Transverse colon (tissue), 4 donors: ENCODE measurements at places on chromosomes 4 and X. TPM values are rescaled to one million over a fixed set of nuclear protein-coding genes. Genes with fewer than 3 reads are reported as not detected.

Gene BDH2
- total RNA-seq, result 13.8 TPM

Gene FGF16
- total RNA-seq, result not detected

Gene GPM6B
- 7.6 TPM for total RNA-seq

Gene PPP4R3C
- total RNA-seq, result not detected

Gene MAML3
- total RNA-seq, result 18.0 TPM

DNA sequence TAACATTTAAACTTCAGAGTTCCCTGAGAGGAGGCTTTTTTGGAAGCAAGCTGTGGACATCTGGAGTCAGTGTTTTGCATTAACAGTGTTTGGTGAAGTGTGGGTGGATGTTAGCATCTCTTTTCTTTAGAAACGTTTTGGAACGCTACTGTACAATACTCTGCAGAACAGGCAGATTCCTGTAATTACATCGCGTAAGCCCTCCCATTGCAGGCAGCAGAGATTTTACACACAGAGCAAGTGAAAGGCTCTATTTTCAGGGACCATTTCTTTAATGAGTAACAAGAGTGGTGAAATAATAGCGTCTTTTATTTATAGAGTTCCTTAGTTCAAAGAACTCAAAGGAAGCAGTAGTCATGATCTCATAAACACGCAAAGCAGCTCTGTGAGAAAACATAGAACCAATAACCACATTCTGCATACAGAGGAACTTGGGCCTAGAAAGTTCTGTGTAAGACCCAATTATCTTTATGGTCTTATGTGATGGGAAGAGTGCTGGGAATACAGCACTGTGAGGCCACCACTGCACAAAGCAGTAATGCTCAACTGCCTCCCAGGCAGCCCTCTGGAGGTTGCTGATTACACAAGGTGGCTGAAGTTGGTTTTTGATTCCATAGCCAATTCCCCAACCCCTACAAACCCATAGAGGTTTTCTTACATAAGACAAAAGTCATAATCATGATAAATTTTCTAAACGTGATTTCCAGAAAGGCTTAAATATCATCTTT is 298.7 kb upstream of the EPHA5 start:
- no peak overlapping the region for H3K4me3 ChIP-seq
- H3K27ac ChIP-seq, result no peak overlapping the region
- no peaks in the 10 kb centered on the region for H3K27me3 ChIP-seq

DNA sequence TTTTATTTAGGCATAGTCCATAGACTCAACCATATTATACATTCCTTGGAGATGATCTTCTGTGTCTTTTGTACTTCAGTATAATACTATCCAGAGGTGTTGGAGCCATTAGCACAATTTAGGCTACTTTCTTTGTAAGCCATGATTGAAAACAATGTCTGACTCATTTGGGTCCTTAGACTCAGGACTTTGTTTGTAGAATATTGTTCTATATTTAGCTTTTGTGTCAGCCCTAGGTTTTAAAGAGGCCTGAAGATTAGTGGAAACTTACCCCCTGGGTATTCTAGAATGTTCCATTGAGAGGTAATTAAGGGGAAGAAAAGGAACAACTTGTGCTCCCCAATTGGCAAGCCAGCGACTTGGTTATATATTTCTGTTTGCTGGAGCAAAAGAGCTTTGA is 145.2 kb upstream of the SCML1 start:
- no peak for DNase-seq
- H3K27ac ChIP-seq, result peak overlapping the region; percentile 50
- no peaks in the 10 kb centered on the region for H3K36me3 ChIP-seq
- no peak overlapping the region for H3K4me3 ChIP-seq

- no peaks in the 10 kb centered on the region for H3K27me3 ChIP-seq
- no peaks in the 10 kb centered on the region for H3K4me1 ChIP-seq
- H3K36me3 ChIP-seq, result peaks cover 6% of the 10 kb centered on the region
- H3K27ac ChIP-seq, result no peak overlapping the region
- DNase-seq, result no peak
- H3K4me3 ChIP-seq, result no peak overlapping the region
Measured at GRCh38 chr4:8369426-8370105, 71.0 kb downstream of the ACOX3 start.

GRCh38 chr4:81375745-81376144 is 96.0 kb downstream of the RASGEF1B start:
- H3K36me3 ChIP-seq, result no peaks in the 10 kb centered on the region
- no peak overlapping the region for H3K4me3 ChIP-seq
- DNase-seq, result no peak
- no peak overlapping the region for H3K27ac ChIP-seq
- no peaks in the 10 kb centered on the region for H3K27me3 ChIP-seq
- no peaks in the 10 kb centered on the region for H3K4me1 ChIP-seq

DNA sequence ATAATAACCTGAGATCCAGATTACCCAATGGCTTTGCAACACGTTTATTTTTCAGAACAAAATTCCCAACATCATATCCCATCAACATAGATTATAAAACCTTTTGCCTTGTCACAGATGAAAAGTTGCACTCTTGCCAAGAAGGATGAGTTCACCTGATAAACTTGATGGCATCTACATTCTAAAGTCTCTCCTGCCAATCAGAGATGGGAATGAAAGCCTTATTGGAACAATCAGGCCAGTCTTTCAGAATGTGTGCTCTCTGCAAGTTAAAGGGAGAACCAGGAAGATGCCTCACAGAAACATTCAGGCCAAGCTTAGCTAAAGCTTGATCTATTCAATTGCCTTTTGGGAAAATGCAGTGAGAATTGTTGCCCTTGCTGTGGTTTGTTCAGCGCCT is 1.3 kb downstream of the LPAR4 start:
- H3K27me3 ChIP-seq, result no peaks in the 10 kb centered on the region
- no peak for DNase-seq
- no peak overlapping the region for H3K4me3 ChIP-seq
- no peaks in the 10 kb centered on the region for H3K4me1 ChIP-seq
- no peak overlapping the region for H3K27ac ChIP-seq

- no peaks in the 10 kb centered on the region for H3K4me1 ChIP-seq
- H3K27me3 ChIP-seq, result no peaks in the 10 kb centered on the region
- DNase-seq, result no peak
- H3K4me3 ChIP-seq, result no peak overlapping the region
- no peaks in the 10 kb centered on the region for H3K36me3 ChIP-seq
- H3K27ac ChIP-seq, result no peak overlapping the region
Measured at GRCh38 chrX:145002771-145003170, 244.5 kb upstream of the SPANXN1 start.

DNA sequence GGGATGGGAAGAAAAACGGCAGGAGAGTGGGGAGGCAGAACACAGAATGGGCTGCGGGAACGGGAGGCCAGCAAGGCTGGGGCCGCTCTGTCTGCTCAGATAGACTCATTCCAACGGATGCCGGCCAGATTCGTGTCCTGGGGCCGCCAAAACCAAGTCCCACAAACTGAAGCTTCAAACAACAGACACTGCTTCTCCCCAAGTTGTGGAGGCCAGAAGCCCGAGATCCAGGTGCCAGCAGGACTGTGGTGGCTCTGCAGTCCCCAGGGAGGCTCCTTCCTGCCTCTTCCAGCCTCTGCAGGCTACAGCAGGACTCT is 100.6 kb downstream of the ADRA2C start:
- no peak for DNase-seq
- H3K4me3 ChIP-seq, result no peak overlapping the region
- H3K36me3 ChIP-seq, result no peaks in the 10 kb centered on the region
- peaks cover 51% of the 10 kb centered on the region for H3K27me3 ChIP-seq

GRCh38 chr4:128725405-128726055 is 84.0 kb upstream of the JADE1 start:
- H3K36me3 ChIP-seq, result no peaks in the 10 kb centered on the region
- no peaks in the 10 kb centered on the region for H3K4me1 ChIP-seq
- no peak for DNase-seq
- H3K4me3 ChIP-seq, result no peak overlapping the region
- H3K27ac ChIP-seq, result no peak overlapping the region
- H3K27me3 ChIP-seq, result no peaks in the 10 kb centered on the region

DNA sequence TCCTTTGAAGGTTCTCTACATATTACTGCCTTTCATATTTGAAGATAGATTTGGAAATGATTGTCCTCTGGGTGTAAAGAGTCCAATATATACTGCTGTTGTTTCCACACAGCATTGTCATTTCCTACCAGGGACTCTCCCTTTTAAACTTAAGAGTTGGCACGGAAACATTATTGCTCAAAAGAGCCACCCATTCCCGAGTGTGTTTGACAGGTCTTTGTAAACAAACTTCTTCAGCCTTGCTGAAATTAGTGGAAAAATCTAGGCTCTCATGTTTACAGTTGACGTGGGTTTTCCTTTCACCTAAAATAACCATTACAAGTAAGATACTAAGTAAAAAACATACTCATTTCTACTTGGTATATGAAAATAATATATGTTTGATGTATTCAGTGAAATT is 111.4 kb upstream of the LIMCH1 start:
- H3K27me3 ChIP-seq, result no peaks in the 10 kb centered on the region
- no peaks in the 10 kb centered on the region for H3K36me3 ChIP-seq
- H3K4me1 ChIP-seq, result peaks cover 18% of the 10 kb centered on the region
- no peak for DNase-seq
- H3K4me3 ChIP-seq, result no peak overlapping the region

DNA sequence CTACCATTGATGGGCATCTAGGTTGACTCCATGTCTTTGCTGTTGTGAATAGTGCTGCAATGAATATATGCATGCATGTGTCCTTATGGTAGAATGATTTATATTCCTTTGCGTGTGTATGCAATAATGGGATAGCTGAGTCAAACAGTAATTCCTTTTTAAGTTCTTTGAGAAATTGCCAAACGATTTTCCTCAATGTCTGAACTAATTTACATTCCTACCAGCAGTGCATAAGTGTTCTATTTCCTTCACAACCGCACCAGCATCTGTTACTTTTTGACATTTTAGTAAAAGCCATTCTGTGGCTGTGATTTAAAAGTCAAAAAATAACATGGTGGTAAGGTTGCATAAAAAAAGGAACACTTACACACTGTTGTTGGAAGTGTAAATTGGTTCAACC is 103.1 kb upstream of the FAM47B start:
- no peak overlapping the region for H3K4me3 ChIP-seq
- H3K4me1 ChIP-seq, result no peaks in the 10 kb centered on the region
- no peak for DNase-seq
- H3K27me3 ChIP-seq, result no peaks in the 10 kb centered on the region
- H3K36me3 ChIP-seq, result no peaks in the 10 kb centered on the region
- no peak overlapping the region for H3K27ac ChIP-seq

DNA sequence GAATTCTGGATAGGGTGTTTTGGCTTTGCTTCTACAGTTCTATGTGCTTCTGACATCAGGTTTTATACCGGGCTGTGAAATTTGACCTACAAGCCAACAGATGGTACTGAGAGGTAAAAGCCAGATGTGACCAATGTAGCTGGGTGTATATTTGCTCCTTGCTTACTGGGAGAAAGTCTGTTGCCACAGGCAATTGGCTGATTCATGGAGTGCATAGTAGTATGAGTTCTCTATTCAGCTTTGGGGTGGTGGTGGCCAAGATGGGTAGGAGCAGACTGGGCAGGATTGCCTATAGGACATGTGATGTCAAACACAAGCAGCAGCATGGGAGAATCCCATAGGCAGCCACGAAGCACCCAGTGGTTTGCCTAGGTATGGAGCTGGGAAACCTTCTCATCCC is 1827.0 kb downstream of the C4orf33 start:
- no peak overlapping the region for H3K4me3 ChIP-seq
- H3K4me1 ChIP-seq, result no peaks in the 10 kb centered on the region
- no peaks in the 10 kb centered on the region for H3K27me3 ChIP-seq
- DNase-seq, result no peak

DNA sequence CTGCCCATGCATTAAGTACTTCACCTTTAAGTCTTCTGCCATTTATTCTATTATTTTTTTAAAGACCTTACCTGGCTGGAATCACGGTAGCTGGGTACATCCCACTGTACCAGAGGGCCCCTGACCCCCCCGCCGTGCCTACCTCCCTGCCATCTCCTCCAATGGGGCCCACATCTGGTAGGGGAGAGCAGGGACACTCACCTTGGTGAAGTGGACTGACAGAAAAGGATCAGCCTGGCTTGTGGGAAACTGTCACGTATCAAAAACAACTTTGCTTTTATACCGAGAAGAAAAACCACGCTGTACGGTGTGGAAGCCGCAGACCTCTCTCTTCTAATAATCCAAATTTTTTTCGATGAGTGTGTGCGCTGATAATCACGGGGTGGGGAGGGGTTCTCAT is at the start of gene FOXP3:
FOXP3 (minus strand) TSS at position 251 of the 400 bp plus-strand sequence. CDS start 6,205 bp downstream, outside the sequence.
- H3K4me1 ChIP-seq, result no peaks in the 10 kb centered on the region
- no peak within 1 kb of the TSS for H3K27ac ChIP-seq
- H3K27me3 ChIP-seq, result no peaks in the 10 kb centered on the region
- H3K36me3 ChIP-seq, result no peaks in the 10 kb centered on the region

- no peaks in the 10 kb centered on the region for H3K36me3 ChIP-seq
- no peak overlapping the region for H3K27ac ChIP-seq
- H3K27me3 ChIP-seq, result no peaks in the 10 kb centered on the region
- DNase-seq, result no peak
- no peak overlapping the region for H3K4me3 ChIP-seq
- H3K4me1 ChIP-seq, result no peaks in the 10 kb centered on the region
Measured at GRCh38 chr4:53529025-53529424, 62.3 kb downstream of the LNX1 start.

DNA sequence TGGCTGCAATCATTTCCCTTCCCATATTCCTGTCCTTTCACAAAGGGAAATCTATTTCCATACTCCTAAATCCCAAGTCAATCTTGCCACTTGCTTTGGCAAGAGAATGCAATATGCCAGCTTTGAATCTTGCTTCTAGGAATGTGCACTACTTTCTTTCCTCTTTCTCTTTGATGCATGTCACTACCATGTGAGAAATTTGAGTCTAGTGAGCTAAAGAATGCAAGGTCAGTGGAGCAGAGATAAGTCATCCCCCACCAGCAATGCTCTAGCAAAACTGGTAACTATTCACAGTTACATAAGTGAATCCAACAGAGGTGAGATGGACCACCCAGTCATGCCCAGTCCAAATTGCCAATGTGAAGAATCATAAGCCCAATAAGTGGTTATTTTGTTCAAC is 910.4 kb downstream of the RAB28 start:
- H3K27ac ChIP-seq, result no peak overlapping the region
- DNase-seq, result no peak
- no peaks in the 10 kb centered on the region for H3K27me3 ChIP-seq

- no peaks in the 10 kb centered on the region for H3K4me1 ChIP-seq
- H3K36me3 ChIP-seq, result no peaks in the 10 kb centered on the region
- no peaks in the 10 kb centered on the region for H3K27me3 ChIP-seq
- no peak overlapping the region for H3K4me3 ChIP-seq
- DNase-seq, result peak; percentile 82
Measured at GRCh38 chr4:151553874-151554273, 144.9 kb downstream of the FHIP1A start.

DNA sequence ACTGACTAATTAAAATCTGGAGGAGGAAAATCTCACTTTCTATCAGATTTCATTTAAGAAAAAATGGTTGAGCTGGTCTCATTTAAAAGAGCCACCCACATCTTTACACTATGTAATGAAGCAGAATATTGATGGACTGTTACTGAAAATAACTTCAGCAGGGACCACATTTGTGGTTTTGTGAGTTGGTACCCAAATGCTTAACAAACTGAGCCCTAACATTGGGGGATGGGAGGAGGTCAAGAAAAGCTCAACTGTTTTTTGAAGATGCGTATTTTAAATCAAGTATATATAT is 30.1 kb downstream of the HOPX start:
- no peak overlapping the region for H3K27ac ChIP-seq
- H3K4me3 ChIP-seq, result no peak overlapping the region
- no peaks in the 10 kb centered on the region for H3K36me3 ChIP-seq
- peaks cover 17% of the 10 kb centered on the region for H3K4me1 ChIP-seq

- H3K27ac ChIP-seq, result no peak overlapping the region
- H3K4me1 ChIP-seq, result no peaks in the 10 kb centered on the region
- no peaks in the 10 kb centered on the region for H3K36me3 ChIP-seq
- no peak overlapping the region for H3K4me3 ChIP-seq
- H3K27me3 ChIP-seq, result no peaks in the 10 kb centered on the region
Measured at GRCh38 chr4:141860974-141861373, 224.6 kb downstream of the IL15 start.

- no peak for DNase-seq
- no peak overlapping the region for H3K27ac ChIP-seq
- no peaks in the 10 kb centered on the region for H3K27me3 ChIP-seq
- H3K4me3 ChIP-seq, result no peak overlapping the region
- H3K4me1 ChIP-seq, result no peaks in the 10 kb centered on the region
- H3K36me3 ChIP-seq, result no peaks in the 10 kb centered on the region
Measured at GRCh38 chr4:146054676-146055075, 116.1 kb upstream of the ZNF827 start.
